ENCODE measurements at places on chromosomes 7 and 10.

DNA sequence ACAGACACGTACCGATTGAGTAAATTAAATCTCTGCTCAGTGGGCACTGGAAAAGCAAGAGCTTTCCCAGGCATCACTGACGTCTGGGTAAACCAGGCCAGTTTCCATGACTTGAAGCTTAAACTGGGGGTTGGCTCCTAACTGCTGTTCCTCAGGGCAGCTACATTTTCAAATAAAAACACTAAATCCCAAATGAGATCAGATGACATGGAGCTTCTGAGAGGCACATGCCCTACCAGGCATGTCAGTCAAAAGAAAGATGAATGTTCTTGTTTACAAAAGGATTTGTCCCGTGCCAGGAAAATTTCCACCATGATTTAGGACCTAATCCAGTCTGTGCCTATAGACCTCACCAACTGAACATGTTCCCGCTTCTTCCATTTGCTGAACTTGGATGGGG is 220.2 kb downstream of the KCNMA1 start:
- DNase-seq = no peak

GRCh38 chr7:147857152-147858140 is 733.1 kb upstream of the C7orf33 start:
- DNase-seq = no peak

GRCh38 chr7:42025635-42026375 is 211.2 kb downstream of the GLI3 start:
- no peak for DNase-seq

GRCh38 chr7:140209866-140210609 is 33.3 kb upstream of the KDM7A start:
- no peak for DNase-seq

- no peak for DNase-seq
Measured at GRCh38 chr10:124251317-124252065, 158.1 kb upstream of the CHST15 start.

GRCh38 chr10:123007558-123008354 is 839 bp downstream of the IKZF5 start:
- peak; percentile 39 for DNase-seq

GRCh38 chr7:155188821-155189581 is 108.7 kb upstream of the INSIG1 start:
- DNase-seq = no peak
